ENCODE measurements at places on chromosomes 7 and 10.

DNA sequence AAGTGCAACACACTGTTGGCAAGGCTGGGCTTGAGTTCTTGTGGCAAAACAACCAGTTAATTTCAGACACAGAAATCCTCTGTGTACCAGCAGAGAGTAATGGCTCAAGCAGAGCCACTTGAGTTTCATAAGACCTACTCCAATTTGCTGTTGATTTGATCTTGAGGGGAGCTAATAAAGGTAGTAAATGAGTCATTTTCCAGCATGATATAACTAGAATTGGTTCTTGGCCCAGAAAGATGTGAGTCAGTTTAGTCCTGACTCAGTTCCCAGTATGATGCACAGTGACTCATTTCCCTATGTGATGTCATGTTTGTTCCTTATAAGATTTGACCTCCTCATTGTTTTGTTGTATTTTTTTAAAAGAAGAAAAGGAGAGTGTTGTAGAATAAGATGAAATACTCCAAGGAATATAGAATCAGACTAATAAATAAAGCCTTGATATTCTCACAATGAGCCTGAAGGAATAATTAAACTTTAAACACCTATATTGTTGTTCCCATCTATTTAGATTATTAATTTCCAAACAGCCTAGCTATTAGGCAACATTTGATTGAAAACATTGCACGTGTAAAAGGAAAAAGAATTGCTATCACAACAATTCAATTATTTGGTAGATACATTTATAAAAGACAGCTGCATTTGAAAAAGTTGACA lies 186.2 kb downstream of the REEP3 start:
- DNase-seq: no peak

GRCh38 chr10:107433605-107434004 lies 269.1 kb upstream of the SORCS1 start:
- DNase-seq: no peak

GRCh38 chr10:80204677-80205476 lies 460 bp downstream of the ANXA11 start:
- no peak for DNase-seq

GRCh38 chr7:25319707-25320106 lies 91.4 kb upstream of the NPVF start:
- DNase-seq: no peak

- no peak for DNase-seq
Observed at GRCh38 chr10:72068901-72069446, 19.4 kb downstream of the SPOCK2 start.

GRCh38 chr7:27146491-27147198 lies 929 bp downstream of the HOXA6 start:
- DNase-seq: no peak

DNA sequence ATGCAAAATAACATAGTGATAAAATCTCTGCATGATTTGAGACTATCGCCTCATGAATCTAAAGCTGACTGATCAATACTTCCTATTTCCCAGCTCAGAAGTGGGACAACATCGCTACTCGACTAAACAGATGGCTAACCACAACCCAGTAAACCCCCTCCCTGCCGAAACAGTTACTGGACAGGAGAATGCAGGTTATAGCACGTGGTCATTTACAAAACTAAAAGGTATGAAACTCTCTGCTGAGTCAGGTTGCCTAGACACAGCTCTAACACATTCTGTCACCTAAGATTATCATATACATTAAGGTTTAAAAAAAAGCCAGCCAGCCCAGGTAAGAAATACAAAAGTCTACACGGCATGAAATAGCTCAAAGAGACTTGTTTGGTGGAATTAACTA lies 64.0 kb downstream of the CTBP2 start:
- no peak for DNase-seq

DNA sequence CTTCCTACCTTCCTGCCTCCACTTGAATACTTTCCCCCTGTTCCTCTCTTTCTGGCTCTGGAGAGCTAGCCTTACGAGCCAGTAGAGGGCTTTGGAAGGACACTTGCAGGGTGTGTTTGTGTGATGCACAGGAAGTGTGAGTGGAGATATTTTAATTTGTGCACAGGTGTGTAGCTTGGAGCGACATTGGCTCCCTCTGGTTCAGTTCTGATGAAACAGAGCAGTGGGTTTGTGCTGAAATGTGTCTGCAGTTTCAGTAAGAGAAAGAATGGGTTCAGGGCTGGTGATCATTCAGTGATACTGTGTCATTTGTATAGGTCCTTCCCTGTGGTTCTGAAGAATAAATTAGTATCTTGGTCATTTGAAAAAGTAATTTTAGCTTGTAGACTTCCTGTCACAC lies 86.9 kb downstream of the SND1 start:
- no peak for DNase-seq
